Neural progenitor cell (in vitro differentiated cells): ENCODE measurements at places on chromosomes 3 and 15. TPM values are rescaled to one million over a fixed set of nuclear protein-coding genes. Genes with fewer than 3 reads are reported as not detected.

Gene SSUH2
- 0.22 and 0.37 TPM in 2 replicates for total RNA-seq

Gene OCA2
- 0.65 and 1.0 TPM in 2 replicates for total RNA-seq

Gene ZDHHC3
- 41.2 and 65.8 TPM in 2 replicates for total RNA-seq

Gene SLC28A2
- total RNA-seq = not detected in 2 replicates

Gene NEO1
- 77.9 and 85.2 TPM in 2 replicates for total RNA-seq

DNA sequence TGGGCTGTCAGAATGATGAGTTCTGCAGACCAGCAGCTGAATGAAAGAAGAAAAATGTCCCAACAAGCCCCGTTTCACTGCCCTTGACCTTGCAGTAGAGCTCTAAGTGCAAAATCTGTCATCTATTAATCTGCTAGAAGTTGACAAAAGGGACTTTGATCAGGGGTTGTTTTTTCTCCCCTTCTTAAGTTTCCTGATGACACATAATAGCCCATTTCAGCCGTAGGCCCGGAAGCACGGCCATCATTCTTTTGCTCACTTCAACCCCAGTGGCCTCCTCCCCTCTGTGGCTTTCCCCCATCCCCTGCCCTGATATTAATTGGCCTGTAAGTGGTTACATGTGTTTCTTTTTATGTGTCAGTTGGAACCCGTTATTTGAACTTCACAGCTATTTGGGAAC, 298.9 kb downstream of the RPLP1 start:
- no peak for DNase-seq

DNA sequence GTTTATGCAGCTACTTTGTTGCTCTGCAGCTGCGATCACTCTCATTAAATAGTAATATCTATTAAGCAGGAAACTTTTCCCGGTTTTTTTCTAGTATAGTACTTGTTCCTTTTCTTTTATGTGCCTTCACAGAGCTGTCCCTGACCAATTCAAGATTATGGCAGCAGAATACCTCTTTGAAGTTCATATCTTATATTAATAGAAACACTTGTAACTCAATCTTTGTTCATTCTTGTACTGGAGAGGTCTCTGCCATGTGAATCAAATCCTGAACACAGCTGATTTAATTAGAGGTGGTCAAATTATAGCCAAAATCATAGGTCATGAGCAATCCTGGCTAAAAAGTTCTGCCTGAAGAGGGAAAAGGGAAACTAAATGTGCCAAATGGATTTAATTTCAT, 399.0 kb upstream of the ARHGEF26 start:
- DNase-seq = no peak

DNA sequence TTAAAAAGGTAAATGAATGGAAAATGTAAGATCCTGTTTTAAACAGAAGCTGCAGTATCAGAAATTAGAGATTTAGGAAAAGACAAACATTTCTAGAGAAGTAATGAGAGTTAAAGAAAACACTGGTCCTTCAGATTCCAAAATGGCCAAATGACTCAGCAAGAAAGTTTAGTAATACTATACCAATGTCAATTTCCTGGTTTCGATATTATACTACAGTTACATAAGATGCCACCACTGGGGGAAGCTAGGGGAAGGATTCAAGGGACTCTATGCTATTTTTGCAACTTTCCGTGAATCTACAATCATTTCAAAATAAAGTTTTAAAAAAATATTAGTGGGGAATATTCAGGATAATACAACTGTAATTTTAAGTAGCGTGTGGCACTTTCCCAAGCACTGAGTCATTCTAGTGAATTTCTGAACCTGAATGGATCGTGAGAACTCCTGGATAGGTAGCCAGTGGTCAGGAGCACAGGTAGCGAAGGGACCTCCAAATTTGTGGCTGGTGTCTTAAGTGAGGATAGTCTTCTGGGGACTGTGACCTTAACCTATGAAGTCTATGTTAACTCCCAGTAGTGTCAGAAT, 37.6 kb downstream of the TMCC1 start:
- DNase-seq = no peak

DNA sequence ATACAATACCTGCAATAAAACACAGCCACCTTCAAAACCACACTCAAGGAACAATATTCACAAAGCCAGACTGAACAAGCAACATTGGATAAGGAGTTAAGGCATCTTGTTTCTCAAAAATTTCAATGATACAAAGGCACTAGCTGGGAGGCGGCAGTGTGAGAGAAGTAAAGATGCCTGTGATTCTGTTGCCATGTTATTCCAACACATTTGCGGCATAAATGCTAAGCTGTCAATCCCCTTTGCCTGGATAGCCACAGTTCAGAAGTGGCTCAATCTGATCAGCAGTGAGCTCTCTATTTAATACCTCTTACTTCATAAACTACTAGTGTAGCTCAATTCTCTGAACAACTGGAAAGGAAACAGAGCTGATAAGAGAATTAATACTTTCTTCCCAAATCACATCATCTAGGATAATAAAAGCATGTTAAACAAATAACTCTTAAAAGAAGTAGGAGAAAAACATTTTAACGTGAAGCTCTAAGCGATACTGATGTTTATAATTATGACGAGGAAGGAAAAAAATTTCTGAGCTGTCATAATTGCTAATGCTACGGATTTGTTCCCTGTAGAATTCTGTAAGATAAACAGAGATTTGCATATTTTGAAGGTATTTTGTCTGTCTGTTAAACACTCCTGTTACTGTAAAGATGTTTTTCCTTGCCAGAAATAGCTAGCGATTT, 358.4 kb downstream of the FOXP1 start:
- no peak for DNase-seq

GRCh38 chr15:56185980-56186379, 57.7 kb downstream of the RFX7 start:
- DNase-seq = no peak

DNA sequence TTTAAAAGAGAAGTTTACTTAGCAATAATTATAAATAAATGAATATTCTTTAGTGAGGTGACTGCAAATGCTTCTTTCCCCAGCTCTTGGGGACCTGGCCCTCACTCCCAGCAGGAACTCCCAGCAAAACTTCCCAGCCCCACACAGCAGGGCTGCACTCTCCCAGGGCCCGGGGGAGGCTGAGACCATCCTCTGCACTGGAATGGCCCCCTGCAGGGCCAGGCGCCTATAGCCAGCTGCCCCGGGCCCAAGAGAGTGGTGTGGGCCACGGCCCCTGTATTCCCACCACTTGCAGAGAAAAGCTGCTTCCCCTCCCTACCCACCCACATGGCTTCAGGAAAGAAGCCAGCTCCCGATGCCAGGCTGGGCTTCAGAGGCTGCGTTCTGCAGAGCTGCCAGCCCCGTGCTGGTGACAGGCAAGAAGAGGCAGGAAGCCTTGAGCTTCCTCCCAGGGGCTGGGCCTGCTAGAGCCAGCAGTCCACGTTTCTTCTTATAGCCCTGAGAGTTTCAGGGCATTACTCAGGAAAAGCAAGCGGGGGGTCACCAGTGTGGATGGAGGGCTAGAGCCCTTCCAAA, 20.0 kb downstream of the IDH2 start:
- DNase-seq = peak; percentile 56

GRCh38 chr3:61111825-61112224, 139.4 kb downstream of the FHIT start:
- no peak for DNase-seq

GRCh38 chr3:51887620-51888019, 12.2 kb upstream of the IQCF5 start:
- no peak for DNase-seq

DNA sequence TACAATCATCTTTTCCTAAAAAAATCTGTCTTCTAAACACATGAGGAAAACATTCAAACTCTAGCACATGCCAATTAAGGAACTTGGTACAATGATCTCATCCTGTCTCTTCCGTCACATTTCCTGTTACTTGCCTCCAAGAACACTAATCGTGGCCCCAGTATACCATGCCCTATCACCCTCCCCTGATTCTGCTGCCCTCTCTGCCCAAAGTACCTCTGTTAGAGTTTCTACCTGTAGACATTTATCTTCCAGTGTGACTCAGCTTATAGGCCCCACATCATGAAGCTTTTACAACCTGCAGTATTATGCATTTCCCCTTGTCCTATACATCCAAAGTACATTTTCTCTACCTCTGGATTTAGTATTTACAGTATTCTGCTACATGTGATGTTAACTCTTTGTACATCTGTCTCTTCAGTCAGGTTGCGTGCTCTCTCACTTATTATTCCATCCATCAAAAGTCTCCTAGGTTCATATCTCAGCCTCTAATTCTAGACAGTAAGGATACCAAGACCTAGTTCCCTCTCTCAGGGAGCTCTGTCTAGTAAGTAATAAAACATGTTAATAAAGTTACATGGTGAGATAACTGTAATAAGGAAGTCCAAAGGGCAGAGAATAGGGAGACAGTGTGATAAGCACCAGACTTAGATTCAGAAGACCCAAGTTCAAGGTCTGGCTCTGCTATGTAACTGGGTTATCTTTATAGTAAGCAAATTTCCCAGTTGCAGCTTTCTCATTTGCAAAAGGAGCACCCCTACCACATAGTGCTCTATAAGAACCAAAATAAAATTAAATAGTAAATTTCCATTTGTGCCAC, 8.9 kb upstream of the SEMA6D start:
- no peak for DNase-seq

GRCh38 chr3:20080956-20081554, 40.8 kb downstream of the KAT2B start:
- no peak for DNase-seq

DNA sequence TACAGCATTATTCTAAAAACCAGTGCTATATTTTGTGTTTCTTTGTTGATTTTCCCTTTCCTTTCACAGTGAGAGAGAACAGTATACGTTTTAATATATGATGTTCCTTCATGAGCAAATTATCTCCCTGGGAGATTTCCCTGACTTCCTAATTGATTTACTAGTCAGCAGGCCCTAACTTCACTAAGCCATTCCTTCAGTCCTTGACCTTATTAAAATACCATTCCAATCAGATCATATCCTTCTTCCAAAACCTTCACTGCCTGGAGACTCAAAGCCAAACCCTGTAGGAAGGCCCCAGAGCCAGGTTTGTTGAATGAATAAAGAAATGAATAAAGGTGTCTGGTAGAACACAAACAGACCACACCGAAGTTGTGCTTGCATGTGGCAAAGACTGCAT, 43.8 kb upstream of the ARHGEF3 start:
- no peak for DNase-seq

- DNase-seq = peak; percentile 27
Observed at GRCh38 chr15:70409388-70409787, 311.7 kb upstream of the TLE3 start.

- DNase-seq = no peak
Observed at GRCh38 chr3:34972481-34972880, 666.8 kb upstream of the ARPP21 start.

GRCh38 chr15:39959411-39959810, 25.5 kb downstream of the EIF2AK4 start:
- no peak for DNase-seq
